ENCODE measurements at places on chromosomes 7 and 10. TPM values are rescaled to one million over a fixed set of nuclear protein-coding genes. Genes with fewer than 3 reads are reported as not detected.
A peak's percentile ranks its signal among the peaks of the same experiment; 100 is the strongest.

DNA sequence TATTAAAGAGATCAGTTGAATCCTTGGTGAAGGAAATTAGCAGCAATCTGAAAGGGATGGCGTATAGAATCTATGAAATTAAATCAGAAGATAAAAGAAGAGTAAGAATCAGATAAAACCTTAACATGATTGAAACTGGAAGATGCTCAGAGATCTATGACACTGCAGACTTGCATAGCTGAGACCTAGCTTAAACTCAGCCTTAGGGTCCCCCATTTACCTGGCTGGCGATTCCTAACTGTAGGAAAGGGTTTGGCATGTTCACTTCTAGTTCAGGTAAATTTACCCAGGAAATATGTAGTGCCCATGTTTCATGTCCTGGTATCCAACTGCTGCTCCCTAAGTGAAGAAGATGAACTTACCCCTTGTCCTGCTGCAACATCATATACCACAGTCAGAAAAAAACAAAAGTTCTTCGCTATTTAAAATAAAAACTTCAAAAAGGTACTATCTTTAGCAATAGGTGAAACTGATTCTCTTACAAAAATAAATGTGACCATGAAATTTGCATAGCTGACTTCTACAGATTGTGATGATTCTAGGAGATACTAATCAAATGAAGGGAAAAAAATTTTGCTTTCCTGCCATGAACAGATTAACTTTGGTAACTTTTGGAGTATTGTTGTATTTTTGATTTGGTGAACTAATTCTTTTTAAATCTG, 47.8 kb upstream of the TMEM243 start:
- DNase-seq: no peak

- peak; percentile 62 for DNase-seq
Observed at GRCh38 chr10:71998840-71999194, 34.6 kb downstream of the CHST3 start.

DNA sequence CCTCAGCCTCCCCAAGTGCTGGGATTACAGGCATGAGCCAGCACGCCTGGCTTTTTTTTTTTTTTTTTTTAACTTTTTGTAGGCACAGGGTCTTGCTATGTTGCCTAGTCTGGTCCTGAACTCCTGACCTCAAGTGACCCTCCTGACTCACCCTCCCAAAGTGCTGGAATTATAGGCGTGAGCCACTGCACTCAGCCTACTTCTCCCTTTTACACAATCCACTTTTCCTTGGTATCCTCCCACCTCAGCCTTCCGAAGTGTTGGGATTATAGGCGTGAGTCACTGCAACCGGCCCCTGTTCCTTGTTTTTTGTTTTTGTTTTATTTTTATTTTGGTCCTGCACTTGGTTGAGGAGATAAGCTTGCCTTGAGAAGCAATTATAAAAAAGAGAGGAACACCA, 75.9 kb upstream of the KMT2C start:
- DNase-seq: no peak

- DNase-seq: no peak
Observed at GRCh38 chr10:52758406-52758805, 14.2 kb downstream of the MBL2 start.

GRCh38 chr10:91465261-91465660, 55.1 kb downstream of the HECTD2 start:
- DNase-seq: no peak

DNA sequence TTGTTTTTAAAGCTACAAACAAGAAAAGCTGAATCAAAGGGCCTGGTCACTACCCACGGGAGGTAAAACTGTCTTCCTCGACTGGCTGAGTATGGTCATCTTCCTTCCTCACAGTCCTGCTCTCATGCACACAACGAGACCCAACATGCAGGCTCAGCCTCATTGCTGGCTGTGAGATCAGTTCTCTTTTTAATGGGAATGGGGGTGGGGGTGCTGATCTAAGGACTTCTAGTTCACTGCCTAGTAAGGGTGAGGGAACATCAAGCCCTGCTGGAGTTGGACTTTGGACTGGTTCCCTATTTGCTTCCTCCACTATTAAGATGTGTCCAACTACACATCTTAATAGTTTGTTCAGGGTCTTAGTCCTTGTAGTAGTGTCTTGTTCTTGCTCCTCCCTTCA, 48.2 kb downstream of the ABCB4 start:
- DNase-seq: no peak

- no peak for DNase-seq
Observed at GRCh38 chr10:35377050-35377728, 40.9 kb downstream of the CCNY start.

DNA sequence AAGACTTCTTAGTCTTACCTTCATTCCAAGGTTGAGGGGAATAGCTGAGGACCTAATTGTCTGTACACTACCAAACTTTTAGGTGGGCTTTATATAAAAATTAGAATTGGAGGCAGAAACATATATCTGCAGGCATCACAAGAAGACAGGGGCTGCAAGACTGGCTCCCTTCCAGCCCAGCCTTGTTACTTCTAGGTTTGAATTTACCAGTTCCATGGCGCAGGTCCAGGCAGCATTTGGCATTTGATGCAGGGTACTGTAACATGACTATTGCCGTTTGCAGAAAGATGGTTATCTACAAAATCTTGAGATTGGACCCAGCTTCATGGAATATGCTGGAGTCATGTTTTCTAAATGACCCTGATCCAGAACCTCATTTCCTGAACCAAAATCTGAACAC, 105.4 kb upstream of the RHOBTB1 start:
- no peak for DNase-seq

DNA sequence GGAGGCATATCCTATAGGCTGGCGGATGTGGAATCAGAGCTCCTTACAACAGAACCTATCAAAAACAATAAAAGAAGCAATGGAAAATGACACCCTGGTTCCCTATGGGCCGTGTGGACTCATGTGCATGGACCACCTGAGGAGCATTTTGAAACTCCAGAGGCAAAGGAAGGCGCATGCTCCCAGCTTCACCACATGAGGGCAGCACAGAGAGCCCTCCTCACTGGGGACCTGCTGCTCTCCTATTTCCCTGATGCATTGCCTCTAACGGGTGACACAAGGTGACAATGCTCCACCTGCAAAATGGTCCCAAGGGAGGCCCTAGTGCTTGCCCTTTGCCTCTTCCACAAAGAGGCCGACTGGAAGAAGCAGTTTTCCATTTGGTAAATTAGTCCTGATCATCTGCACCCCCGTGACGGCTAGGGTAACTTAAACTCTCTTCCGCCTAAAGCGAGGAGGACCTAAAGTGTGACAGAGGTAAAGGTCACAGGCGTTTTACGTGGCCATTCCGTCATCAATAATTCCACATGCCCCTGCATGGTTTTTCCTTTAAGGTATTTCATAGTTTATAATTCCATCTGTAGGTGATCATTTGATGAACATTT, 67.7 kb downstream of the GPAM start:
- DNase-seq: no peak

DNA sequence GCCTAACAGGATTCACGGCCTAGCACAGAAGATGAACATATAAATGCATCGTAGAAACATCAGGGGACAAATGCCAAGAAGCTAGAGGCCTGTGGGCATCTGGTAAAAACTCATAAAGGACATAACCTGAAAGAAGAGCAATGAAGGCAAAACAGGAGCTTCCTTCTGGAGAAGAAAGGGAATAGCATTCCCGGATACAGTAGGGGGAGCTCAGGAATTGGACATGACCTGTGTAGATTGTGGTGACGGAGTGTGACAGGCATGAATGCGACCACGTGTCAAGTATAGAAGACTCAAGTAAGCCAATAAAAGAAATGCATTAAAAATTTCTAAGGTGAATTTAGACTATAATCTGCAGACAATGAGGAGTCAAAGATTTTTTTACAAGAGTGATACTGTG, 270.1 kb downstream of the AGMO start:
- DNase-seq: no peak

- DNase-seq: no peak
Observed at GRCh38 chr7:158759245-158759614, 54.6 kb upstream of the NCAPG2 start.

- no peak for DNase-seq
Observed at GRCh38 chr10:33733058-33733457, 398.6 kb upstream of the NRP1 start.

DNA sequence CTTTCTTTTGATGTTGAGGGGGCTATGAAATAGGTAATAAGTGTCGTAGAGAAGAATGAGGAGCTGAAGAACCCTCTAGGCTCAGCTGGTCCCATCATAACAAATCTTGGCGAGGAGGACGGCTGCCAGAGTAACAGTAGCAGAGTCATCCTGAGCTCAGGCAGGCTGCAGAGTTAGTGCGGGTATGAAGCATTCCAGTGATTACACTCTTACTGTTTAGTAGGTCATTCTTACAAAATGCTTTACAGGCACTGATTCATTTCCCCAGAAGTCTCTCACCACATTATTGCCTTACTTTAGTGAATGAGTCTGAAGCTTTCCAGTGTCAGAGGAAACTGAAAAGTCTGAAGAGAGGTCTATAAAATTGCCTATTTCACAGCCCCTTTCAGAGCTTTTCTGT, 43.9 kb upstream of the GPR158 start:
- DNase-seq: no peak

GRCh38 chr7:27107391-27108381, 5.2 kb upstream of the HOXA2 start:
- no peak for DNase-seq

- no peak for DNase-seq
Observed at GRCh38 chr10:131703941-131704340, 196.9 kb upstream of the PPP2R2D start.

GRCh38 chr7:70066844-70067243, 468.6 kb downstream of the AUTS2 start:
- no peak for DNase-seq

DNA sequence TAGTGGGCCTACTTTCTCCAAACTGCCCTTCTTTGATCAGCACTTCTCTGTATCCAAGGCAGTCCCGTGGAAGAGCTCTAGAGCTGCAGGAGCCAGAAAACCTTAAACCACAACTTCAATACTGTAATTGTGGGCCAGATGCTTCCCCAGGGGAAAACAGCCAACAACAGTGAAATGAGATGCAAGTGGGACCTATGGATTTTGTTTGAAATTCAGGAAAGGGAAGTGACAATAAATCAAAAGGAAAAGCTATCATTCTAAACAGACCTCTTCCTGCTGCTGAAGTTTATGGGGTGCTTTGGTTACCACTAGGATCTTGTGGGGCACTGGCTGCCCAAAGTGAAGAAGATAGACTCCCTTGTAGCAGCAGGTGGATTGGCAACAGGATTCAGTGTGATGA, 1031.7 kb downstream of the LRMDA start:
- no peak for DNase-seq

DNA sequence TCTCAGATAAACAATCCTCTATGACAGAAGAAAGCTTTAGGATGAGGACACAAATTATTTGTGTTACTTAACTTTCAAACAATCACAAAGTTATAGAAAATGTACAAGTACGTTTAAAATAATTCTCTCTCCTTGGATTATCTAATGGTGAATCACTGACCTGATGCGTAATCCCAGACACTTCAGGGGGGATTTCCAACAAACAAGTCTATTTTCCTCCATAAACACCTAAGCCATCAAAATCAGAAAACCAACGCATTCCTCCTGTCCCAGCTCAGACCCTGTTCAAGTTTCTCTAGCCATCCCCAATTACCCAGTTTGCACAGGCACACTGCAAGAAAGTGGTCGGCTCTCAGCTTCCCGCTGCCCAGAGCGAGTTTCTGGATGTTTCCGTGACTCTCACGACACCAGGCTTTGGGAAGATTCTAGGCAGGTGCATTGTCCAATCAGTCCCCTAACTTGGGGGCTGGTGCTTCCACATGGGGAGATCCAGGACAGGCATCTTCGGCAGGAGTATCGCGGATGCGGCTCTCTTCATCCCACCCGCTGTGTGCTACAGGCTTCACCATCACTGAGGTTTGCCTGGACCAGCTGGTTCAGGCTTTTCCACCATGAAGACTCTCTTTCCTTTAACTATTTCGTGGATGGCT, 200.0 kb downstream of the ZMYND11 start:
- no peak for DNase-seq

GRCh38 chr7:37160656-37161055, 288.0 kb downstream of the ELMO1 start:
- no peak for DNase-seq

- no peak for DNase-seq
Observed at GRCh38 chr10:59323831-59324401, 38.4 kb downstream of the FAM13C start.

- DNase-seq: no peak
Observed at GRCh38 chr7:114590298-114590697, 175.7 kb downstream of the FOXP2 start.

- DNase-seq: no peak
Observed at GRCh38 chr10:117454502-117454901, 79.3 kb upstream of the PDZD8 start.

The KCNIP2 gene
- 5.1 TPM for polyA plus RNA-seq

The TBX20 gene
- not detected for polyA plus RNA-seq

The CEP55 gene
- polyA plus RNA-seq: 16.4 TPM

The EIF3A gene
- 140 TPM for polyA plus RNA-seq

The RNF133 gene
- 0.12 TPM for polyA plus RNA-seq

The PRKCQ gene
- polyA plus RNA-seq: 4.5 TPM

The ASB10 gene
- polyA plus RNA-seq: not detected

The AKR1E2 gene
- 4.2 TPM for polyA plus RNA-seq

The NOS3 gene
- 6.0 TPM for polyA plus RNA-seq

The ZCWPW1 gene
- 4.8 TPM for polyA plus RNA-seq

The POLR1F gene
- 13.4 TPM for polyA plus RNA-seq

The GRID2IP gene
- polyA plus RNA-seq: 0.19 TPM

The PIK3CG gene
- polyA plus RNA-seq: 2.1 TPM

The TFPI2 gene
- polyA plus RNA-seq: 2.8 TPM

The CH25H gene
- polyA plus RNA-seq: 0.62 TPM

The GLI3 gene
- 19.1 TPM for polyA plus RNA-seq

The INSYN2A gene
- not detected for polyA plus RNA-seq

The GPNMB gene
- 88.0 TPM for polyA plus RNA-seq

The CUZD1 gene
- polyA plus RNA-seq: 1.9 TPM

Measured in muscle of arm (tissue), 14 donors.